ENCODE measurements at places on chromosomes 6 and 20. TPM values are rescaled to one million over a fixed set of nuclear protein-coding genes. Genes with fewer than 3 reads are reported as not detected.

Gene TGM3
- total RNA-seq, result not detected

Gene CNR1
- not detected for total RNA-seq

Gene GNAS-AS1
- not detected for total RNA-seq

Gene ARFGEF3
- total RNA-seq, result 1.7 TPM

Gene SAMD3
- total RNA-seq, result not detected

Gene ERVFRD-1
- not detected for total RNA-seq

Gene EPPIN
- total RNA-seq, result not detected

Gene ID1
- 1,208 TPM for total RNA-seq

Gene CYP39A1
- 0.22 TPM for total RNA-seq

Gene PKIB
- 0.17 TPM for total RNA-seq

Gene PI16
- under 0.01 TPM for total RNA-seq

Gene PAX1
- total RNA-seq, result not detected

Gene CGA
- not detected for total RNA-seq

Gene BPIFB1
- total RNA-seq, result not detected

Gene RAD21L1
- total RNA-seq, result not detected

Measured in dermis lymphatic vessel endothelial cell (primary cell).